NCI-H1092 (cell line): ENCODE measurements at places on chromosomes 11 and 22.

DNA sequence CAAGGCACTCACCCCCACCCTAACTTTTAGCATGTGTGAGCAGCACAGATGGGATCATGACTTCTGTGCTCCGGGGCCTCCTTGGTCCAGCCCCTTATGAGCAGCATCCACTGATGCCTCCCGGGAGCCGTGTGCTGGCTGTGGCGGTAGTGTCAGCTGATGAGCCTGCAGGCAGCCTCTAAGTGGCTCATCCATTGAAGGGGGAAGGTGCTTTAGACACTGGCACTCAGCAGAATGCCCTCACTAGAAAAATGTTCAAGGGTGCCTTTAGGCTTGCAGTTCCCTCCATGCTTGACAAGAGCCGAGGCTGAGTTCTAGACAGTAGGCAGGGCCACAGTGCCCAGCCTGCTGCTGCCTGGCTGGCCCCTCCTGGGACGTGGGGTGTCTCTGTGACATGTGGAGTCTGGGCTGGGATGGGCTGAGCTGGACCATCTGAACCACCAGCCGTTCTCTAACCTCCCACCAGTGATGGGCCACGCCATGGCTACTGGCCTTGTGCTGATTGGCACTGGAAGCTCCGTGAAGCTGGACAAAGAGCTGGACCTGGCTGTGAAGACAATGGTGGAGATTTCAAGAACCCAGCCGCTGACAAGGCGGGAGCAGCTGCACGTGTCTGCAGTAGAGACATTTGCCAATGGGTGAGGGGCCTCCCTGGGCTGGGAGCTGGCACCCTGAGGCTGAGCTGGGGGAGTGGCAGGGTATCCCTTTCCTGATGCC is 5.8 kb downstream of the TTC38 start:
- DNase-seq, result no peak

GRCh38 chr22:36373258-36373579 is 14.5 kb downstream of the MYH9 start:
- no peak for DNase-seq

- no peak for DNase-seq
Observed at GRCh38 chr11:95486979-95487378, 256.0 kb upstream of the SESN3 start.

DNA sequence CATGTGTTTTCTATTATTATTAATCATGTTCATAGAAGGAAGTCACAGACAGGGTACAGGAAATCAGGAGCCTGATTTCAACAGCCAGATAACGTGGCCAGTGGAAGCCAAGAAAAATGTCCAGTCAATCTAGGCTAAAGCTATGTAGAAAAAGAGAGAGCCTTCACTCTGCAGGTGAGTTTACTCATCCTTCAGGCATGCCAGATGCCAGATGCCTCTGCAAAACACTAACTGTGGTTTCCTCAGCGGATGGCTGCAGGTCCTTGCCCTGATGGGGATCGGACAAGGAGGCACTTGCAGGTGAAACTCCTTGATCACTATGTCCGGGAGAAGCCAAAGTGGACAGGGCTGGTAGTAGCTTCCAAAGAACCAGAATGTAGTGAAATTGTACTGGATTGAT is 962.3 kb upstream of the RAG2 start:
- no peak for DNase-seq

GRCh38 chr11:73565804-73566203 is 32.1 kb downstream of the FAM168A start:
- no peak for DNase-seq

- DNase-seq, result no peak
Observed at GRCh38 chr11:111322534-111322933, 24.2 kb downstream of the POU2AF3 start.

- DNase-seq, result no peak
Observed at GRCh38 chr22:22909605-22910271, 22.1 kb downstream of the IGLL5 start.

GRCh38 chr11:86184728-86185380 is 59.7 kb upstream of the EED start:
- no peak for DNase-seq

DNA sequence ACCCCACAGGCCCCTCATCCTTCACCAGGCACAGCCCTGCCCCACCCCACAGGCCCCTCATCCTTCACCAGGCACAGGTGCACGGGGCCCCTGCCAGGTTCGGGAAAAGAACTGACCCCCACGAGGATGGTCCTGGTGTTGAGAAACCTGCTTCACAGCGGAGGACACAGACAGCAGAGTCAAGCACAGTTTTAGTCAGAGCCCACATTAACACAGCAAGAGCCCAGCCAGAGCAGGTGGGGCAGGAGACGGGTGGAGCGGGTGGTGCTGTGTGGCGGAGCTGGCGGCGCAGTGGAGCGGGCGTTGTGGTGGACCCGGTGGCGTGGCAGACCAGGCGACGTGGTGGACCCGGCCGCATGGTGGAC is 1085.5 kb downstream of the BRD1 start:
- DNase-seq, result no peak

DNA sequence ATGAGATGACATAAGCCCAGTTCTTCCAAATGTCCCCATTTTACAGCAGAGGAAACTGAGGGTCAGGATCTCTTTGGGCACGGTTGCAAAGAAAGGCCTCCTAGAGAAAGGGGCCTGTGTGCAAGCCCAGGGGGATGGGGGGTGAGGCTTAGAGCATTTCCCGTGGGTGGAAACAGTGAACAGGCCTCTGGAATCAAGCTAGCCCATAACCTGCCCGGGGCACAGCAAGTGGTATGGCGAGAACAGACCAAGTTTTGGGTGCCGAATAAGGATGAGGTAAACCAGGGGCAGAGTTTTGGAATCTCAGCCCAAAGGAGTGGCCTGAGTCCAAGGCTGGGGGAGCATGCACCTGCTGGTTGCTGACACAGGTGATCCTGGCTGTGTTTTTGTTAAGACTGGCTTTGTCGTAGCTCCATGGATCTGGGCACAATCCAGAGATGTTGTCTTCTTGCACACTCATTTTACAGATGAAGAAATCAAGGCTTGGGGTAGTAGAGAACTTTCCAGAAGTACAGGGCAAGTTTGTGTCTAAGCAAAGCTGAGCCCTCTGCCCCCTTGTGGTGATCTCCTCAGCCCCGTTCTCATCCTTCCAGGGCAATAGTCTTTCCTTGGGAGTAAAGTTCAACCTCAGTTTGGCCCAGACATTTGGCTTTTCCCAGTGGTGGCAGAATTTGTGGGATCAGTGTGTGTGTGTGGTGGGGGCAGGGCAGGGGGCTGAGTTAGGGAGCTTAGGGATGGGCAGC is 53.5 kb upstream of the MYEOV start:
- no peak for DNase-seq

GRCh38 chr11:58567889-58568512 is 7.7 kb downstream of the LPXN start:
- peak; percentile 46 for DNase-seq

DNA sequence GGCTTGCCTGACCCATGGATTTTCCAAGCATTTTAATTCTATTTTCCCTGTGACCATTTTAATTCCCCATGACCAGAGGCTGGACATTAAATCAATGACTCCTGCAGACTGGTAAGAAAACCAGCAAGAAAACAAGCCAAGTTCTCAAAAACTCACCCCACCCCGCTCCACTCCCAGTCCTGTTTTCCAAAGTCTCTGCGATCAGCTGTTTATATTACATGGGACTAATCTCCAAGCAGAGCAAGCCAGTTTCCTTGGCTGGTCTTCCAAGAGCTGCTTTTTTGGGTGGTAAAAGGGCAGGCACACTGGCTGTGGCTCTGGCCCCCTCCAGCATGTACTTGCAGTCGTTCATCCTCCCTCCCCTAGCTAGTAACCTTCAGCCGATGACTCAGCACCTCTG is 97.9 kb downstream of the RRAS2 start:
- no peak for DNase-seq

GRCh38 chr22:22941831-22942510 is 54.4 kb downstream of the IGLL5 start:
- DNase-seq, result no peak

DNA sequence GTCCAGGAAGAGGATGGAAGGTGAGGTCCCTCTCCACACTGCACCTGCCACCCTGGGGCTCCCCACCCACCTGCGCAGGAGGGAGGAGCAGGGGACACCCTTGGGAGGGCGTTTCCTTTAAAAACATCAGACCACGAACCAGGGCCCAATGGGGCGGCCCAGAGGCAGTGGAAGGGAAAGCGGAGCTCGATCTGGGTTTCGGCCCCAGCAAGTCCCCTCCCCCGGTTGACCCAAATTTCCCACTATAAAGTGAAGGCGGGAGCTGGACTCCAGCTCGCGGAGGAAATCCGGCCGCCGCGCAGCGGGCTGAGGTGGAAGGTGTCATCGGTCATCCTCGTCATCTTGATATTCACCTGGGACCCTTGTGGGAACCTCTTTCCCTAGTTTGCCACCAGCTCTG is 99.3 kb downstream of the WNT7B start:
- no peak for DNase-seq

- DNase-seq, result no peak
Observed at GRCh38 chr11:77084581-77085191, 17.9 kb downstream of the CAPN5 start.

DNA sequence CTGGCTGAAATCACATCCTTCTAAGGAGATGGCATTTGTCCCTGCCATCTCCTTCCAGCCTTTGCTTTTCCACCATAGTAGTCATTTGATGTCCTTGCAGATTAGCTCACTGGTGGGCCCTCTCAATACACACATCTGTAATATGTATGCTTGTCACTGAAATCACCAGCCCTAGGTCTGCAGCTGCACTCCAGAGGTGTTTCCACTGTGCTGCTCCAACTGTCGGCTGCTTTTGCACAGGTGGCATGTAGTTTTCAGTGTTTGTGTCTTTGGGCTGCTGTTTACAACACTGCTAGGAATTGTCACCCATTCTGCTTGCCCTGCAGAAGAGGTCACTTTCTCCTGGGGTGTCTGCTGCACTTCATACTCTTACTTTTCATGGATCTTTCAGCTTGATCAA is 69.0 kb upstream of the GRAMD1B start:
- DNase-seq, result no peak
